ENCODE measurements at places on chromosomes 7 and 10.
A peak's percentile ranks its signal among the peaks of the same experiment; 100 is the strongest.

DNA sequence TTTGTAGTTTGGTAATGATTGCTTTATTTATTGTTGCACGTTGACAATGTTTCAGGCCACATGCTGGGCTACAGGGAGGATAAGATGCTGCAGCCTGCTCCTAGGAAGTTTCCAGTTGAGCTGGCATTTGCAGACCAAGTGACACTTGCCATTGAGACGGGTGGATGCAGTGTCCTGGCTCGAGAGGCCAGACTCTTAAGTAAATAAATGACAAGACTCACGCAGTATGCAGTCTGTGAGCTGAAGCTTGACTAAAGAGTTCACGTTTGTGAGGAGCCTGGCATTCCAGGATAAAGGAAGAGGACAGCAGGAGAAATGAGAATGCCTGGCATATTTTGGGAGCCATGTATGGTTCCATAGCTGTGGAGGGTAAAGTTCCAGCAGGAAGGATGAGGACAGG lies 105.8 kb downstream of the BAMBI start:
- no peak for DNase-seq

GRCh38 chr10:54985732-54986131 lies 184.7 kb upstream of the PCDH15 start:
- no peak for DNase-seq

- no peak for DNase-seq
These were observed 36.8 kb downstream of the OGDH start for GRCh38 chr7:44643206-44643605.

DNA sequence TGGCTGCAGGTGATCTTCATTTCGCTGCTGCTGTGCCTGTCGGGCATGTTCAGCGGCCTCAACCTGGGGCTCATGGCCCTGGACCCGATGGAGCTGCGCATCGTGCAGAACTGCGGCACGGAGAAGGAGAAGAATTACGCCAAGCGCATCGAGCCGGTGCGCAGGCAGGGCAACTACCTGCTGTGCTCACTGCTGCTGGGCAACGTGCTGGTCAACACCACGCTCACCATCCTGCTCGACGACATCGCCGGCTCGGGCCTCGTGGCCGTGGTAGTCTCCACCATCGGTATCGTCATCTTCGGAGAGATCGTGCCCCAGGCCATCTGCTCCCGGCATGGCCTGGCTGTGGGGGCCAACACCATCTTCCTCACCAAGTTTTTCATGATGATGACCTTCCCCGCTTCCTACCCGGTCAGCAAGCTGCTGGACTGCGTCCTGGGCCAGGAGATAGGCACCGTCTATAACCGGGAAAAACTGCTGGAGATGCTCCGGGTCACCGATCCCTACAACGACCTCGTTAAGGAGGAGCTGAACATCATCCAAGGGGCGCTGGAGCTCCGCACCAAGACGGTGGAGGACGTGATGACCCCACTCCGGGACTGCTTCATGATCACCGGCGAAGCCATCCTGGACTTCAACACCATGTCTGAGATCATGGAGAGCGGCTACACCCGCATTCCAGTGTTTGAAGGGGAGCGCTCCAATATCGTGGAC lies 1.3 kb downstream of the CNNM2 start:
- no peak for DNase-seq

GRCh38 chr10:46227936-46228562 lies 58.7 kb upstream of the ANTXRL start:
- no peak for DNase-seq

DNA sequence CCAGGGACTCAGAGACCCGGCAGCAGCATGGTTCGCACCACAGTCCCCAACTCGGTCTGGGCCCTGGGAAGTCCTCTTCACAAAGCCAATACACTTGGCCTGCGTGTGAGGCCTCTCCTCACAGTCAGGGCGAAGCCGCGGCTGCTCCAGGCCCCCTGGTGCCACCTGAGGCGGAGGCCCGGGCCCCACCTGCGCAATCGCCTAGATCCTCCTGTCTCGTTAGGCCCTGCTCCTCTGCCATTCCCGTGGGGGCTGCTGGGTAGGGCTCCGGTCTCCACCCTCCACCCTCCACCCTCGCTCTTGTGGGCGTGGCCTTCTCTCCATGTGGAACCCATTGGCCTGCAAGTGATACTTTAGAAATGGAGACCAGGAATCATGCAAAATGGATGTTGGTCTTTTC lies 553.3 kb downstream of the INHBA start:
- no peak for DNase-seq

- DNase-seq: no peak
These were observed 14.6 kb downstream of the IFIT3 start for GRCh38 chr10:89342206-89342958.

GRCh38 chr10:112490545-112490944 lies 43.5 kb downstream of the VTI1A start:
- peak; percentile 8 for DNase-seq

- DNase-seq: no peak
These were observed 179.5 kb upstream of the TMEM106B start for GRCh38 chr7:12031638-12032037.

DNA sequence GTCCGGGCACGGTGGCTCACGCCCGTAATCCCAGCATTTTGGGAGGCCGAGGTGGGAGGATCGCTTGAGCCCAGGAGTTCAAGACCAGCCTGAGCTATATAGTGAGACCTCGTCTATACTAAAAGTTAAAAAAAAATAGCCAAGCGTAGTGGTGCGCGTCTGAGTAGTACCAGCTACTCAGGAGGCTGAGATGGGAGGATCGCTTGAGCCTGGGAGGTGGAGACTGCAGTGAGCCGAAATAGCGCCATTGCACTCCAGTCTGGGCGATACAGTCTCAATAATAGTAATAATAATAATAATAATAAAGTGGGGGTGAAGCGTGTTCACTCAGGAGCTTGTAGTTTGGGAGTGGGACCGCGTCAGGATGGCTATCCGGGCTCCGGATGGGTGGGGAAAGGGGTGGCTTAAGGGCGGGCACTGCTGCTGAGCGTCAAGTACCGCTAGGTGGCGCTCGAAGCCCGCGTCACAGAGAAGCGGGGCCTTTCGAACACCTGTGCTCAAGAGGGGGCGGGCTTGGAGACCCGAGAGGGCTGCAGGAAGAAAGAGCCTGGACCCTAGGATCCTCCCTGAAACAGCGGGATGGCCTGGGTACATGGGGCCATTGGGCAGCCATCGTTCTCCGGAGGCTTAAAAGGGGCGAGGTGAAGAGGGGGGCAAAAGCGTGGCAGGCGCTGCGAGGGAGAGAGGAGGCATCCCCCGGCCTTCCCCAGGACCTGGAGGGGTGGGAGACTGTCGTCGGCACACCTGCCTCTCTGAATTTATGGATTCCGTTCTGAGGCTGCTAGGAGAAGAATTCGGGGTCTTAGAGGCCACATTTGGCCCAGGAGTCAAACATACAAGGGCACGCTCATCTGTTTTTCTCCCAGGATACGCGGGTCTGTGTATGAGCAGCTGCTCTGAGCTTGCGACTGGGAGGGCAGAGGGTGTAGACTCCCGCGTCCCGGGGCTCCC lies 14.5 kb downstream of the LBX1 start:
- peak; percentile 50 for DNase-seq

- DNase-seq: no peak
These were observed 499 bp downstream of the GAL3ST4 start for GRCh38 chr7:100167912-100168323.

DNA sequence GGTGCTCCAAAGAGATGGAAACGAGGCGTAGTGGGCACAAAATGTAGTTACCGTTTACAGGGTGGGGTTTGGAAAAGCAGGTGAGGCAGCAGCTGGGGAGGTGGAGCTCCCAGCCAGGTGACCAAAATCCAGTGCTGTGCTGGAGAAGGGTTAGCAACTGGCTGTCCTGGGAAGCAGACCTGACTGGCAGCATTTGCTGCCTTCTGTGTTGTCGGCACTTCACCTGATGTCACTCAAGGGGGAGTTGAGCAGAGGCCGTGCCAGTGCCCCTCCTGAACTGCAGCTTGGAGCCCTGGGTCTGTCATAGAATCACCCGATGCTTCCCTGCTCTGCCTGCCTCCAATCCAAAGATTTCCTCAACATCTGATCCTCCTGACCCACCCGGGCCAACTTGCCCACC lies 12.8 kb downstream of the GCK start:
- no peak for DNase-seq

DNA sequence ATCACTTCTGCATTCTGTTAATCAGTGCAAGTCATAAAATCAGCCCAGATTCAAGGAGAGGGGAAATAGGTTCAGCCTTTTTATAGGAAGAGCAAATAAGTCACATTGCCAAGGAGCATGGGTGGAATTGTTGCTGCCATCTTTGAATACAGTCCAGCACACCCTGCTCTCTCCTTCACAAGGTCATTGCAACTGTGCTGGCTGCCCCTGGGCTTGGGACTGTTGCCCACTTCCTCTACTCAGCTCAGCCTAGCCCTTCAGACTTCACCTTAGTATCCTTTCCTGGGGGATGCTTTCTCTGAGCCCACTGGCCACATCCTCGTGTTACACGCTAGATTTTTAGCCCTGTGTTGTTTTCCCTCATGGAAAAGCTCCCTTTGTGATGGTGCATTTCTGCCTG lies 527.7 kb downstream of the GALNT17 start:
- no peak for DNase-seq

GRCh38 chr10:12432402-12433189 lies 83.2 kb downstream of the CAMK1D start:
- no peak for DNase-seq

DNA sequence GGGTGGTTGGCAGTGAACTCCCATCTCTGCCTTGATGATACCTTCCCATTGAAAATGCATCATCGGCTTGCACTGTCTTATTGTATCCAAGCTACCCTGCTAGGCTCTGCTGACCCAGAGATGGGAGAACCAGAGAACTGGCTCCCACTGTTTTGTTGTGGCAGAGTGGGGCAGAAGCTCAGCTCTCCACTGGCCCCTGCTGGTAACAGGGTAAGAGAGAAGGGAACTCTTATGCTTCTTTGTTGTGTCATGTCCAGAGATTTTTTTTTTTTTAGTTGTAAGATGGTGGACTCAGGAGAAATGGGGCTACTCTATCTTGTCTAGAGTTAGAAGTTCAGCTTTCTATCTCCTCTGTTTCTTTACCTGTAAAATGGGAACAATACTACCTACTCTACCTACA lies 100.5 kb upstream of the SDK1 start:
- peak; percentile 46 for DNase-seq

DNA sequence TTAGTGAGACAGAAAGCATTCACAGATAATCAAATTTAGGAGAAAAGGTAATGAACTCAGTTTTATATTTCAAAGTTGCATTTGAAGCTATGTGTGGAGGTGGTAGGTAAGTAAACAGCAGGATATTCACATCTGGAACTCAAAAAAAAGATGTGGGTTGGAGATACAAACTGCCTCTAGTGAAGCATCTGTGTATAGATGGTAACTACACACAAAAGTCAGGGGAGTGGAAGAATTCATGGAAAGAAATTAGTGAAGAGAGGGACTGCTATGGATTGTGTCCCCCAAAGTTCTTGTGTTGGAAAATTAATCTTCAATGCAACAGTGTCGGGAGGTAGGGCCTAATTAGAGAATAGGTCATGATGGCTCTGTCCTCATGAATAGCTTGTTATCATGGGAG lies 18.3 kb upstream of the WAC start:
- DNase-seq: no peak

DNA sequence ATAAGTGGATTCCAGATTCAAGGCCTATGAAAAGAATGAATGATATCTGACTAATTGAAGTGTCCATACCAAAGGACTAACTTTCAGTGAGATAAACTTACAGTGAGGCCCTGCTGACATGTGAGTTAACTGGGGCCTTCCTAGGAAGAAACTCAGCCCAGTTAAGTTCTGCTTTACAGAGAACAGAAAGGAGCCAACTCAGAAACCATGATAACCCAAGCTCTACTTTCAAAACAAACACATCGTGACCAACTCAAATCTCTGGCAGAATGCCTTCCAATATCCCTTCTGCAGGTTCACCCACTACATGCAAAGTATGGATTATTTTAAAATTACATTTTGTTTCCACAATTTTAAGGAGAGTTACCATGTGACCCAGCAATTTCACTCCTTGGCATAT lies 75.8 kb upstream of the MRLN start:
- no peak for DNase-seq

GRCh38 chr7:100602889-100603725 lies 944 bp downstream of the PCOLCE start:
- DNase-seq: no peak

DNA sequence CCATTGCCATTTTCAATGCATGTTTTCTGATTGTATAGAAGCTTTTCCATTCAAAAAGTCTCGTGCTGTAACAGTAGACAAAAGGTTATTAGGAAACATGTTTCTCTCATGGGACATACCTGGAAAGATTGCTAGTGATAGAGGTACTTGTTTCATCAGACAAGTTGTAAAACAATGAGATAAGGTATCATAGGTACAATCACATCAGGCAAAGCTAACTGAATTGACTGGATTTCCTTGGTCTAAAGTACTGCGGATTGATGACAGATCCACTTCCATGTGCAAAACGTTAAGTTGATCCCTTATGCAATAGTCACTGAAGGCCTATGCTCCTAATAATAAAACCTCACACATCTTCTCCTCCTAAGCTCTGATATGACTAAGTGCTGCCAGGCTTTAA lies 6.5 kb upstream of the RNF32 start:
- DNase-seq: no peak

- no peak for DNase-seq
These were observed 190.3 kb downstream of the COBL start for GRCh38 chr7:51126324-51126723.

GRCh38 chr7:6512892-6513291 lies 38.4 kb downstream of the GRID2IP start:
- no peak for DNase-seq

DNA sequence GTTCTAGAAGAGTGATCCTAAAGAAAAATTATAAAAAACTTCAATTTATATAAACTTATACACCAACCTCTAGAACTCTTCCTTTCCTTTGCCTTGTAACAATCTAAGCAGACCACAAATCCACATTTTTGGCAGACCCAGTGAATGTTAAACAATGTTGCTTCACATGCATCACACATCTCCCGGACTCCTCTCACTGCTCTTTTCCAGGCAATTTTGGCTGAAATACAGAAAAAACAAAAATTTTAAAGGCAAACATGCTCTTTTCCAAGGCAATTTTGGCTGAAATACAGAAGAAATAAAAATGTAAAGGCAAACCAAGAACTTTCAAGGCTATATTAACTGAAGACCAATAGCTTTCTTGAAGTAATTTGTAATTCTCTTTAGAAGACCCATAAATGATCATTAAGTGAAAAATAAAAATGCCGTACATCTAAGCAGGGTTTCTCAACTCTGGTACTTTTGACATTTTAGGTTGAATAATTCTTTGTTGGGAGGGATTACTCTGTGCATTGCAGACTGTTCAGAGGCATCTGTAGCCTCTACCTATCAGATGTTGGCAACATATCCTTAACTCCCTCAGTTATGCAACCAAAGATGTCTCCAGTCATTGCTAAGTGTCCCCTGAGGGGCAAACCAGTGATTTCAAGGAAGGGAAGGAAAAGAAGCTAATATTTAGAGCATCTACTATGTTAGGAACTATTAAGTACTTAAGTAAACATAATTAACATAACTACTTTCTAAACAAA lies 64.4 kb downstream of the NRBF2 start:
- DNase-seq: no peak

- DNase-seq: no peak
These were observed 571.3 kb downstream of the GLRX3 start for GRCh38 chr10:130707389-130707979.

DNA sequence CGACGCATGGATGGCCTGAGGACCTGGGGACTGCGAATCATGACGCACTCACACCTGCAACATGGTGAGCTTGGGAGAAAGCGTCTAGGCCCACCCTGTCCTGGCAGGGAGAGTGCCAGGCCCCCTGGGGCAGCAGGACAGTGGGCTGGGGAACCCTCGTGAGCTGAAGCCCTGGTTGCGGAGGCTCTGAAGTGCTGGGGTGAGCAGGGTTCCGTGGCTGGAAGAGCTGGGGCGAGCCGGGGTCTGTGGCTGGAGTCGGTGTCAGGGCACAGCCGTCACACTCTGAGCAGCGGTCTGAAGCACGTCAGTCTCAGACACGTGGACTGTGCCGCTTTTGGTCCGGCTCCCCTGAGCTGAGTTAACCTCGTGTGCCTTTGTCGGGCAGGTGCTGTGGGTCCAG lies 4.7 kb downstream of the SUN1 start:
- DNase-seq: no peak

Measured in NCI-H1694 treated with DMSO at 0.1 percent for 48 hours (cell line).